ENCODE measurements at places on chromosomes 7 and 10.

- DNase-seq, result no peak
Measured at GRCh38 chr7:134505856-134506255, 21.5 kb upstream of the AKR1B10 start.

DNA sequence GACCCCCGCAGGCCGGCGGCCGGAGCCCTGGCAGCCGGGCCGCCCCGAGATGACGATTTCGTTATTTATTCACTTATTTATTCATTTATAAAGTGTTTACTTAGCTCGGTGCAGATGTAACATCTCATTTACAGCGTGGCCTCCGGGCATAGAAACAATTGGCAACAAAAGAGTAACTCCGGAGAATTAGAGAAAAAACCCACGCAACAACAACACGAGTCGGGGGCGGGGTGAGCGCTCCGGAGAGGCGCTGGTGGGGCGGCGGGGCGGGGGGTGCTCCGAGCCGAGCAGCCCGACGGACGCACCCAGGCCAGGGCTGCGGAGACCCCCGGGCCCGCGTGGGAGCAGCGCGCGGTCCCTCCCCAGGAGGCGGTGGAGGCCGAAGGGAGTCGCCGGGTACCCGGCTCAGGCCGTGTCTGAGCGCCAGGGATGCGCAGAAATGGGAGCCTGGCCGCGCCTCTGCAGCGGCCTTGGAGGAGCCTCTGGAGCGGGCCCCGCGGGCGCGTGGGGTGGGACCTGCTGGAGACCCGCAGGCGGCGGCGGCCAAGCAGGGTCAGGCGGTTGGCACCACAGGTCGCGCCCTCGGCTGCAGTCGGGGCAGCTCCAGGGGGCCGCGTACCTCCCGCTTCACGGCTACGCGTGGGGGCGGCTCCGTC, 14.3 kb downstream of the UNCX start:
- no peak for DNase-seq

DNA sequence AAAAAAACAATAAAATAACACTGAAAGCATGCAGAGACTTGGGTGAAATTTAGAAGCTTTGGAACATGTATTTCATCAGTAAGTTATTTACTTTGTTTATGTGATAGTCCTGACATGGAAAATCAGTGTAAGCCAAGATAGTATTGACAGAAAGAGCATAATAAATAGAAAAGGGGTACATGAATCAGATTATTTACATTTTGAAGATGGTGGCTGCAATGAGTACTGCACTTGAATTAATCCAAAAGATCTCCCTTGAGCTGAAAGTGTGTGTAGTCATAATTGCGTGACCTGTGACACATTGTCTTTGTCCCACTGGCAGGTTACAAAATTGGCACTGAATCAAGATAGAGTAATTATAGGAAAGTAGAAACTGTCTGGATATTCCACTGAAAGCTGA, 562.9 kb downstream of the GFRA1 start:
- DNase-seq, result no peak

GRCh38 chr10:84957427-84957826, 629.0 kb downstream of the CCSER2 start:
- DNase-seq, result no peak

DNA sequence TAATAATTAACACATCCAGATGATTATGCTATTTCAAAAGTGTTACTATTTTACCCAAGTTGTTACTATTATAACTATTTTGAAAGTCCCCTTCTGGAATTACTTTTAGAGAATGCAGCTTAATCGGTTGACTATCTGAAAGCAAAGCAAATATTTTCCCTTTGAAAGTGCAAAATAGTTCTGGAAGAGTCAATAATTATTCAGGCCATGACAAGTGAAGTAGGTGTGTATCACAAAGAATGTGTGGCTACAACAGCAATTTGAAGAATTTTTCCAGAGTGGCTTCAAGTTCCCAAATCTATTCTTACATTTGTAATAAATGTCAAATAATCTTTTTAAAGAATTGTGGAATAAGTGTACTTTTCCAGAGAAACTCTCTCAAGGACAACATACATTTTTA, 42.8 kb downstream of the RNLS start:
- DNase-seq, result no peak

GRCh38 chr10:5071411-5072198, 22.6 kb upstream of the AKR1C3 start:
- no peak for DNase-seq

DNA sequence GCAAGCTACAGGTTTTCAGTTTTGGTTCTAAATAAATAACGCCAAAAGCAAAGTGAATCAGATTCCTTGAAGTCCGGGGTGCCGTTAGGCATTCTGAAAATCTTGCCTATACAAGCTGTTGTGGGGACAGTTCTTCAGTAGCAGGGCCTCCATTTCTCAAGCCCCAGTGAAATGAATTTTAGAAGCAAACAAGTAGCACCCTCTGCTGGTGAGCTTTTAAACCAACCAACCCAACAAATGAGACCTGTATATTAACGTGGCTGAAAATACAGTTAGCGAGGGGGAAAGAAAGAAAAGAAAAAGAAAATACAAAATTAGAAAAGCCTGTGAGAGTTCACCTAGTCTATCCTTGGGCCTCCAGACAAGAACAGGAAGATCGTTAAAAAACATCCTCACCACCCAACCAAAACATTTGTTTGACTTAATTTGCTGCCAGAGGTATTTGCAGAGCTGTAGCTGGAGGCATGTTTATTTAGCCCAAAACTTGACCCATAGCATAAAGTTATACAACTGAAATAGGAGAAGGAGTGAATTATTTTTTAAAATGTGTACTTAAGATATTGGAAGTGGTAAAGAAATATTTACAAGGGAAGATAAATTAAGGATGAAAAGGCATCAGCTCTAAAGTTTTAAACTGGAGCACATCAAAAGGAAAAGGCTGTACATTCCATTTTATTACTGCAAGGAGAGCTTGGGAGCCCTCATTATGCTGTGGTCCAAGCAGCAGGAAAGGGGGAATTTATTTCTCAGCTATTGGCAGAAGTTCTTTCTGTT, 98.9 kb downstream of the DYNC1I1 start:
- peak; percentile 7 for DNase-seq

- DNase-seq, result no peak
Measured at GRCh38 chr7:110779339-110779738, 311.6 kb upstream of the LRRN3 start.

DNA sequence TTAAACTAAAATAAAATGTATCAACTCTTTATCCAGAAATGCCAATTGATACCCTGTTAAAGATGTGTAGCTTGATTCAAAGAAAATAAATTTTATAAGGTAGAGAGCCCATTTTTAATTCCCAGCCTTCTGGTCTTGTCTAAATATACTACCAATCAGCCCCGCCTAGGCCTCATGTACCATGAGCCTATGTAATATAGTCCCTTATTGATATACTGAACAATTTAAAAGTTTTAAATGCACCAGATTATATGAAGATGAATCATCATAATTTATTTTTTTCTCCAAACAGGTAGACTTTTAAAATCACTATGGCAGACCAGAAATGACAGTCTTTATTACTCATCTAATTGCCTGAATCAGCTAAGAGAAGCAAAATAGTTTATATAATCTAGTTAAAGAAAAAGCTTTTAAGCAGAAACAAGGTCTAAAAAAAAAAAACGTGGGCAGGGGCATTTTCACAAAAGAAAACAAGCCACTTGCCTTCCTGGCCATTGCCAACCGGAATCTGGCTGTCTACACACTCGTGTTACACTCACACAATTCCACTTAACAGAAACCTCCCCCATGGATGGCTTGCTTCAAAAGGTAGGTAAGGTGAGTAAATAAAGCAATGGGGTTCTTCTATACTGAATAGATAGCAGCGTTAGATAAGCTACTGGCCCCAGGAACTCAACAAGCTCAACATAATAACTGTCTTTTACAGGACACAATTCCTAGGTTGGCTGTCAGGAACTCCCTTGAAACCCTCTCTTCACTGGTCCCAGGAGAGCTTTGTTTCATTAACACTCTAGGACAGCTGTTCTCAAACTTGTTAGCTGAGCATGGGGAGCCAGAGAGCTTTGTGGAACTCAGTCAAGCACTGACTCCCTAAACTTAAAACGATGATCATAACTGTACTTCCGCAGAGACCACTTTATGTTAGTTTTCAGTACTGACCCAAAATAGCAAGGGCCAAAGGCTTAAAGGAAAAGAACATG, 37.2 kb downstream of the RAPGEF5 start:
- DNase-seq, result no peak

- no peak for DNase-seq
Measured at GRCh38 chr10:22977751-22978150, 49.9 kb downstream of the ARMC3 start.

GRCh38 chr7:6496842-6497636, 49.3 kb upstream of the DAGLB start:
- no peak for DNase-seq

- peak; percentile 75 for DNase-seq
Measured at GRCh38 chr10:69644658-69645295, 14.7 kb downstream of the FAM241B start.

DNA sequence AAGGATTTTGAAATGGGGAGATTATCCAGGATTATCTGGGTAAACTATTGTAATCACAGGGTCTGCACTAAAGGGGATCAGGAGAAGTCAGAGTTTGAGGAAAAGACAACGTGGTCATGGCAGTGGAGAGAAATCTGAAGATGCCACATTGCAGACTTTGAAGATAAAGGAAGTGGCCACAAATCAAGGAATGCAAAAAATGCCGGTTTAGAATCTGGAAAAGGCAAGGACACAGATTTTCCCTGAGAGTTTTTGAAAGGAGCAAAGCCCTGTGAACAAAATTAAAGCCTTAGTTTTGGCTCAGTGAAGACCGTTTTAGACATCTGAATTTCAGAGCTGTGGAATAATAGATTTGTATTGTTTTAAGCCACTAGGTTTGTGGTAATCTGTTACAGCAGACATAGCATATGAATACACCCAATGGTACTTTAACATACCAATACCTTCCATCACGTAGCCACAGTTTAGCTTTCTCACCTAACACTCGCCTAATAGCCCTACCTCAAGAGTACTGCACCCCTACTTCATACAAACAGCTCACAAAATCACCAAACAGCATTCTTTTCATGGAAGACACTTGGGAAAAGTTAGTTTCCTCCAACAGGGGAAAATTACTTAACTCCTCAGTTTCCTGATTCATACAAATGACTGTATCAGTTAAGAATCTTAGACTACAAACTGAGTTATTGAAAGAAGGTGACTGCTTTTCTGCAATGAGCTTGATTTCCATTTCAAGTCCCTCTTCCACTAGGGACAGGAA, 446.5 kb downstream of the INHBA start:
- DNase-seq, result no peak

DNA sequence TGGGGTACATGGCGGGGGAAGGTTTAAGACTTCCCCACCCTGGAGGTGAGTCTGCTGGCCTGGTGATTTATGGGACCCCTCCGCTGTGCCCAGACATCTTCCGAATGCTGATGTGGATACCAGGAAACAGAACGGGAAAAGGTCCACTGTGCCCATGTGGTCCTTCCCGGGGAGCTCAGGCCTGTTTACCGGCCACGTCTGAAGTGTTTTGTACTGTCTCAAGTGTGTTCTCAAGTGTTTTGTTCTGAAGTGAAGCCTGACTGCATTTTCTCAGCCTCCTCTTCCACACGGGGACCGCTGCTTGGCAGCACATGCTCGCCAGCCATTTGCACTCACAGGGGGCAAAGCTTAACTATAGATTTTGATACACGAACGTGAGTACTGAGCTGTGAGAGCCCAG, 127.2 kb downstream of the TEX36 start:
- no peak for DNase-seq

- no peak for DNase-seq
Measured at GRCh38 chr10:52672880-52673279, 99.7 kb downstream of the MBL2 start.

DNA sequence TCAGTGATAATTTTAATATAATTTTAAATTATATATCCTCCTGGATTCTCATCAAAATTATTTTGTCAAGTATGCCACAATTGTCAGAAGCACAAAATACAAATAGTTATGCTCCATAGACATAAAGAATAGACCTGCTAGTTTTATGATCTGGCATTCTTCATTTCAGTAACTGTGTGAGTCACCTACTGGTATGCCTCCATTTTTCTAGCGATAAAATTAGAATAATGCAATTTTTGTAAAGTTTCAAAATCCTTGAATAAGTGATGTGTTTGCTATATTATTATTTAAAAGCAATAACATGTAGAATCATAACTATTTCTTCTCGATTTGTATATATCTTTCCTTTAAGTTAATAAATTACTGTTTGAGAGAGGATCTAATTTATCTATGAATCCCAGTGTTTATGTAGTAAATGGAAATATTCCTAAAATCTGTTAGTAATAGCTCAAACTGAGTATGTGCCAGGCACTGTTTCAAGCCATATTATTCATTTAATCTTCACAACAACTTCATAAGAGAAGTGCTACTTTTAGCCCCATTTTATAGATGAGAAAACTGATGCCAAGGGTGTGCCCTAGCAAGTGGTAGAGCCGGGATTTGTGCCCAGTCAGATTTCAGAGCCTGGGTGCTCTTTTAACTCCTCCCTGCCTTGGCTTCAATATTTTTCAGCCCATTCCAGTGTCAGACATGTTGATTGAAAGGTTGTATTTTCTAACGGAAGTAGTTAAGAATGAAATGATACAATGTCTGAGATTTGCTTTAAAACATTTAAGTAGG, 38.4 kb downstream of the NET1 start:
- DNase-seq, result no peak

DNA sequence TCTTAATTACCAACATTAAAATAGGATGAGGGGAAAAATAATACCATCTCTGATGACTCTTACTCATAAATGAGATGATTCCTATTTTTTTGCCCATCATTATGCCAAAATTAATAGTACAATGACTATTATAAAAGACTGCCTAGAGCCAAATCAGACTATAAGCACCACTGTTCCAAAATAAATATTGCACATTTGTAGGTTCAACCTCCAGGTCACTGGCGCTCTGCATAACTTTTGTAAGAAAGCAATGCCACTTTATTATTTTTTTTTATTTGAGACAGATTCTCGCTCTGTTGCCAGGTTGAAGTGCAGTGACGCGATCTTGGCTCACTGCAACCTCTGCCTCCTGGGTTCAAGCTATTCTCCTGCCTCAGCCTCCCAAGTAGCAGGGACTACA, 142.5 kb upstream of the SP8 start:
- no peak for DNase-seq

DNA sequence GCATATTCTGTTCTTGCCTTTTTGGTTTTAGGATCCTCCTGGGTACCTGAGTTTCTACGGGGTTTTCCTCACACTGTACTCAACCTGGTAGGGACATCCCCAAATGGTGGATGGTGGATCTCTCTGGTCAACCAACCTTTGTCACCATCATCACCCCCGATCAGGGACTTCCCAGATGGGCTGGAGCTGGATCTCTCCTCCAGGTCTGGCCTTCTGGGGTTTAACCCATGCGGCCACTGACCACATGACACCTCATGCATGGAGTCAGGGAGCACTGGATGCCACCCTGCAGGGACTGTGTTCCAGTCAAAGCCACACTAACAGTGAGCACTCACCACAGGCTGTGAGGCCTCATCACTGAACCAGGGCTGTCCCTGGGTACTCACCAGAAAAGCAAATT, 80.0 kb downstream of the CELF2 start:
- no peak for DNase-seq

DNA sequence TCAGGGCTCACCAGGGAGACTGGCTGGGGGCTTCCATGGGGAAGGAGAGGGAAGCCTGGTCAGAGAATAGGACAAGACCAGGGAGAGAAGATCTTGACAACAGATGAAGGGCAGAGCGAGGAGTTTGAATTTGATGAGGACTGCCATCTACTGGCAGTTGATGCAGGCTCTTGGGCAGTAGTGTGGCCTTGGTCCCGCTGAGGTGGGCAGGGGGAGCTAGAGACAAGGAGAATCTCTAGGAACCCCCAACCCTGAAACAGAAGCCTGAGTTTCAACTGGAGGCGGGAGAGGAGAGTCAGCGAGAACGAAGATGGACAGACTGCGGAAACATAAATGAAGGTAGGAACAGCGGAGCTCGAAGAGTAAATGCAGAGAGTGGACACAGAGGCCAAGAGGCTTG, 81.0 kb downstream of the PPP1R3C start:
- DNase-seq, result no peak
